ENCODE measurements at places on chromosomes 11 and 22.

GRCh38 chr11:66271816-66272215, 3.4 kb downstream of the RAB1B start:
- no peak for DNase-seq

- no peak for DNase-seq
Measured at GRCh38 chr11:127445476-127445875, 444.9 kb upstream of the KIRREL3 start.

DNA sequence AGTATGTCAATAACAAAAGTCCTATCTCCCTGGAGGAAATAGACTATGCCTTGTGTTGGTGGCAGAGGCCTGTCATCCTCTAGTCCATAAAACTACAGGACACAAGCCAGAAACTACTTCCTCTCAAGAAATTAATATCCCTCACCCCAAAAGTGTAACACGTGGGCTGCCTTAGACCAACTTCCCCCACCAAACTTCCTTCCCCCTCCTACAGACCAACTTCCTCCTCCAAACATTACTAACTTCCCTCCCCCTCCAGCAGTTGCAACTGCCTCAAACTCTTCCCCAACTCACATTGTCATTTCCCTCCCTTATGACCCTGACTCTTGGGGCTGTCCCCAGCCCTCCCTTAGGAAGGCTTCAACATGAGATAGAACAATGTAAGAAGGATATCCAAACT, 6.3 kb downstream of the OR52K2 start:
- DNase-seq, result no peak

GRCh38 chr11:44418456-44418830, 108.5 kb upstream of the ALX4 start:
- DNase-seq, result no peak

All from AG09309 (cell line).